NCI-H1436 treated with DMSO at 0.1 percent for 48 hours (cell line): ENCODE measurements at places on chromosomes 5 and 9.

- DNase-seq = no peak
Measured at GRCh38 chr5:163193886-163194285, 243.5 kb upstream of the CCNG1 start.

- no peak for DNase-seq
Measured at GRCh38 chr5:17352223-17352622, 134.8 kb downstream of the BASP1 start.

DNA sequence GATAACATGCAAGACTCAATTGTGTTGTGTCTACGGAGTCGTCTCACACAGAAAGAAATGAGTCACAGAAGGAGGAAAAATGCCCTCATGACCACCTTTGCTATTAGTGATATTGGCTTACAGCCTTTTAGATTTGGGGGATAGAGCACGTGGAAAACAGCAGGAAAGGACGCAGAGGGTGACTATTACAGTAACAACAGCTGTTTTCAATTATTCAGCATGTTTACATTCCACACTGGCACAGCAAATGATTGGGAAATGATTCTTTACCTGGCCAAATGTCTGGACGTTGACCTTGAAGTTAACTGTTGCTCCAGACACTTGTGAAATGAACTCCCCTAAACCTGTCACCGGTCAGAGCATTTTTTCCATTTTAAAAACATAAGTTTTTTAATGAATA, 46.8 kb downstream of the APTX start:
- DNase-seq = no peak

DNA sequence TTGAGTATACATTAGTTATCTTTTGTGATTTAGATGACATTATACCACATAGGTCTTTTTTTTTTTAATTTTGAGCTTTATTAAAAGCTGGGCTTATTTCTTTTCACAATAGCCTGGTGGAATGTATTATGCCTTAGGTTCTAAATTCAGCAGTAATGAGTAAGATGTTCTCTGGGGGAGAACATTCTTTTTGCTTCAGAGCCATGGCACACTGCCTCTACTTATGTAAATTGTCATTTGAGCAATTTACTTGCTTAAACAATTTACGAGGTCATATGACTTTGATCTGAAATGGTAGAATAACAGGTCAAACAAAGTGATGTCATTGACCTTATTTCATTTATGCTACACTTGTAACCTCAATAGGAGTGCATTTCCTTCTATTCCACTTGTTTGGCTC, 154.2 kb downstream of the FOCAD start:
- DNase-seq = no peak

DNA sequence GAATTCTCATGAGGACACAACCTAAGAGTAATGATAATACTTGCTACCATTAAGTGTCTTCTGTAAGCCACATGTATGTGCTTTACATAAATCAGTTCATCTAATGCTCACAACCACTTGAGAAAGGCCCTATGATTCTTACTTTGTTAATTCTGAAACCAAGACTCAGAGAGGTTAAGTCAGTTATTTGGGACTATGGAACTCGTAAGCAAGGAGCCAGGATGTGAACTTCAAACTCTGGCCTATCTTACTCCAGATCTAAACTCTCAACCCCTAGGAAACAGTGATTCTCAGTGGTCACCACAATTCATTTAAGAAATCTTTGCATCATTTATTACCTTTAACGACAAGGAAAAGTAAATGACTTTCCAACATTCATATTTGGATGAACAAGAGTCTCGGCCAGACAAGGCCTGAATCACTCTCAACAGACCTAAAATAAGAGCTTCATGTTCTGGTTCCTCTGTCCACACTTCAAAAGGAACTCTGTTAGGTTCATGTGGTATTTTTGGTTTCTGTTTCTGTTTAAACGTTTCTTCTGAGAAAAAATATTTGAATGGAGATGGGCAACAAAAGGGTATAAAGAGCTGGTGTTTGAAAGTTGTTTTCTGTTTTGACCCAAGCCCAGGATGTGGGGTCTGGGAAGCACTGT, 104.8 kb downstream of the LPAR1 start:
- DNase-seq = no peak
